Heart left ventricle (tissue), 16 donors: ENCODE measurements at places on chromosomes 4 and X. TPM values are rescaled to one million over a fixed set of nuclear protein-coding genes. Genes with fewer than 3 reads are reported as not detected.
A peak's percentile ranks its signal among the peaks of the same experiment; 100 is the strongest.

DNA sequence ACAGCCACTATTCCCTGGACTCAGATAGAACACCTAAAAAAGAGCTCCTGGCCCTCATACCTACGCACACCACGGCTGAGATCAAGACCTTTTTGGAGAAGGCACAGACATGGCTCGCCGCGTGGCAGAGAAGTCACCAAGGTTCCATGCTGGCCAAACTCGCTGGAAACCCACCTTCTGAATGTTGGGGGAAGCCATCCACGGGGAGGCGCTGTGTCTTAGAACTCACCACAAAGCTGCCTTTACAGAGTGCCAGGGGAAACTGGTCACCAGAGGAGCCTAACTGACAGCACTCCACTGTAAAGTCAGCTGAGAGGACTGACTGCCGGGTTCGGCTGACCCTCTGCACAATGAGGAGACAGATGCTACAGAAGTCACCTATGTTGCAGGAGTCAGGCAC lies 97.9 kb downstream of the NEUROG2 start:
- no peak for DNase-seq

DNA sequence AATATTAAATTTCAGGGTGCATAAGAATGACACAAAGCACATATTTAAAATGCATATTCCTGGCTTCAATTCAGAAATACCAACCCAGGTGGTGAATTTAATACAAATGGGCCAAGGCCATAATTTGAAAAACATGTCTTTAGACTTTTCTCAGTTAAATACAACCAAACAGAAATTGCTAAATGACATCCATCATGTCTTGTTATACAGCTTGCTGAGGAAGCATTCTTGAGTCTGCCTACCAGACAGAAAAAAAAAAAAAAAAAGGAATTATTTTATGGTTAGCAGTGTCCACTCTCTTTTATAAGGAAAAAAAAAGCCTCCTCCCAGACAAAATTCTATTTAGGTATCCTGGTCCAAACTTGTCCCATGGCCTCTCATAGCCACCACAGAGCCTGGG lies 119.1 kb downstream of the PAPSS1 start:
- DNase-seq, result no peak

- no peak for DNase-seq
These were observed 110.1 kb downstream of the PGRMC2 start for GRCh38 chr4:128177498-128177897.

DNA sequence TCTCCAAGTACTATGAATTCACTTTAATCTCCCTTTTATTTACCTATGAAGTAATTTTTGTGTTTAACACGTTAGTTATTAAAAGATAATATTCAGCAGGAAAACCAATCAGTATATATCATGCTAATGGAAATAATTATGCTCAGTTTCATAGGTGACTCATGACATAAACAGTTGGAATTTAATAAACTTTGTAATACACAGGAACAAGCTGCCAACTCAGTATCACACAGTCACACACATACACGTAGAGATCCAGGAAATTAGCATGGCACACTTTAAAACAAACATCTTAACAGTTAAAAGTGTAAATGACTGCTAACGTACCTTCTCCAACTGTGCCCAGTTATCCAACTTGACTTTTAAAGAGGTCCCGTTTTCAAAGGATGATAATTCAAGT lies 2.3 kb downstream of the SPATA4 start:
- DNase-seq, result no peak

- peak; percentile 68 for DNase-seq
These were observed 5.2 kb upstream of the TCEANC start for GRCh38 chrX:13647709-13648212.

- DNase-seq, result no peak
These were observed 115.5 kb upstream of the FAM241A start for GRCh38 chr4:112029771-112030171.

DNA sequence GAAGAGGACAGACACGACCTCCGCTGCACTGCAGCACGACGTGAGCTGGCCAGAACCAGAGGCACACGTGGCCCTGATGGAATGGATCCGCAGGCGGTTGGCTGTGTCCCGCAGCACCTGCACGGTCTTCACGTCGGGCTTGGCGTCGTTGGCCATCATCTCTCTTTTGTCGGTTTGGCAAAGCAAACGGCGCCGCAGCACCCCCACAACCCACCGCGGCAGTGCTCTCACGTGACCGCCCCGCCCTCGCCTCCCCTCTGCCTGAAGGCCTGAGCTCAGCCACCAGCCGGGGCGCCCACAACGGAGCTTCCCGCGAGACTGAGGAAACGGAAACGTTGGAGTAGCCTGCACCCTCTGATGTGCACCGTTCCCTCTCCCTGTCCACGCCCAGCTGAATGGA lies at the start of gene TKTL2:
Gene TKTL2, minus strand, starts transcription at position 179 of the 400 bp plus-strand sequence. Its CDS starts 20 bp downstream, at position 159.
- no peak for DNase-seq

DNA sequence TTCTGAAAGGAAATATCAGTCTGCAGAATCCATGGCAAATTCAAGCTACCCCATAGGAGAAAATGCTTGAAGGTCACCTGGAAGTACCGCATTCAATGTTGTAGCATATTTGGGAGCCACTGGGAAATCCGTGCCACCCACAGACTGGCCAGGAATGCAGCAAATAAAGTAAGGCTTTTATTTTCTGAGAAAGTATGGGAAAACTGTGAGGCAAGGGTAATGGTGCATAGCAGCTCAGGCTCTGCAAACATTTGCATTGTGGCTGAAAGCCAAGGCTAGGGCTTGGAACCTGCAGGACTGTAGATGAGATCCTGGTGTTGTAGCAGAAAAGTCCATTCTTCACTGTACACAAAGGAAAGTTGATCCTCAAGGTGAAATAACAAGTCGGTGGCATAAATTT lies 450.9 kb upstream of the NR3C2 start:
- DNase-seq, result no peak

DNA sequence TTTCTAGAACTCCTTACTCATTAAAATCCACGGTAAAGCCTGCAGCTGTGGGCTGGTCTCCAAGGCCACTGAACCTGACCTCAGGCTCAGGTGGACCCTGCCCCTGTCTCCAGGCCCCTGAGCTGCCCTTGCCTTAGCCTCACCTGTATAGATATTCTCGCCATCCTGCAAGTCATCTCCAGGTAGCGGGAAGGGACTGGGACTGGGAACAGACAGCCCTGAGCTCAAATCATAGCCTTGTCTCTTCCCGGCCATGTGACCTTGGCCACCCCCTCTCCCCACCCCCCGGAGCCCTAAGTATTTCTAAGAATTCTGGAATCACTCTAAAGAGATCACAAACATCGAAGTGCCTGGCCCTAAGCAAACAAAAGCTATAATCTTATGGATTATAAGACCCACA lies 17.7 kb downstream of the ABLIM2 start:
- DNase-seq, result no peak

DNA sequence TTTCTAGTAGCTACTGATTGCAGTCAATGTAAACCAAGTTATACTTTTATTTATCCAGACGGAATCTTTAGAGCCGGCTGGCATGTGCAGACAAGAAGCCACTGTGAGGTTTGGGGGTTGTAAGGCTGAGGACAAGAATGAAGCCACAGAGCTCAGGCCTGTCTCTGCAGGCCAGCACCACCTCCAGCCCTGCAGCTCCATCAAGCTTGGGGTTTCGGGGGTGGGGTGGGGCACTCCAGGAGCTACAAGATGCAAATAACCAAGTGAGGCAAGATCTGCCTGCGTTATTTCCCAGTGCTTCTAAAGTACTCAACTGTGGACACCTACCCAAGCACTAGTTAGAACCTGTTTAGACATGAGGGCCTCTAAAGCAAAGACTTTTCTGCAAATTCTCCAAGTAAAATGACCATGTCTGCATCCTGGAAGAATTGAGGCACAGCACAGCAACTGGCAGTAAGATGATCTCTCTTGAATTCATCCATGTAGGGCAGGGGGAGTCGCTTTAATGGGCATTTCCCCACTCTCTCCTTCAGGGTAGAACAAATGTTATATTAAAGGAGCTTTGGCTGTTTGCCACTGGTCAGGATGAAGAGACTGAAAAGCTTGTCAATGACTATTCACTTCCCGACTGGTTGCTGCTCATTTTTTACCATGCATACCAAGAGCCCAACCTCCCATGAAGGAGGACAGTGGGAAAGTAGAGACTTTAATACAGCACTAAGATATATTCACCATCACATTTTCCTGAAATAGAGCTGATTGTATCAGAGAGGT lies 222.5 kb downstream of the MGST2 start:
- no peak for DNase-seq

- DNase-seq, result no peak
These were observed 48.0 kb downstream of the MAGEA9 start for GRCh38 chrX:149829751-149830191.

DNA sequence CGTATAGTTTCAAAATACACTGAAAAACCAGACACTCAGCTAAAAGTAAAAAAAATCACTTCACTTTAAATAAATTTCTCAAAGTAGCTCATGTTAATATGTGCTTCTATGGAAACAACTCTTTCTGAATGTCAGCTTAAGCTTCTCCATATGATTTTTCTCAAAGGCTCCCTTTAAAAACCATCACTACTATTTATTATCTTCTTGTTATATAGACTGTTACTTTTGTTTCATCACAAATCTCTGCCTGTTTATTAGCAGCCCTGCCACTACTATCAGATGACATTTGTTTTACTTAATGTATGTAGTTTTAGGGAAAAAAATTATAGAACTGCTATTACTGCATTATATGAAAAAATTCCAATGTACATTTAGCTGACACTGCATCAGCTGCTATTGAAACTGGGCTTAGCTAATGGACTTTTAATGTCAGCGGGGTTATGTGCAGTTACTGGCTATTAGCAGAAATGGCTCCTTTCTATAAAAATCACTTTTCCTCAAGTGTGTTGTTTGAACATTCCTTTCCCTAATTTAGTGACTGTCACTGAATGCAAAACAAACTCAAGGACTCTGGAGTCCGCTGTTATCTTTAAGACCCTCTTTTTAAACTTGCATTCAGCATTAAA lies 10.8 kb downstream of the UNC5C start:
- no peak for DNase-seq

- no peak for DNase-seq
These were observed 89.3 kb downstream of the SH2D1A start for GRCh38 chrX:124435616-124436015.

Gene GYPA
- not detected for total RNA-seq

Gene HPSE
- 0.75 TPM for total RNA-seq
